ENCODE measurements at places on chromosomes 2 and 18.

DNA sequence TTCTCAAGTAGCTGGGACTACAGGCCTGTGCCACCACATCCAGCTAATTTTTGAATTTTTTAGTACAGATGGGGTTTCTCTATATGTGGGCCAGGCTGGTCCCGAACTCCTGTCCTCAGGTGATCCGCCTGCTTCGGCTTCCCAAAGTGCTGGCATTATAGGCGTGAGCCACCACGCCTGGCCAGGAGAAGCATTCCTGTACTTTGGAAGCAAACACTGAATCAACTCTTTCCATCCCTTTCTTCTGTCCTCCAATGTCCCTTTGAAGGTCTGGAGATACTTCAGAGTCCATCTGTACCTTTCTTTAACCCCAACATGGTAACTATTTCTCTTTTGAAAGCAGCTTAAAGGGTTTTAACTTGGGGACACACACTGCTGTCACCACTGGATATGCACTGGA lies 23.6 kb upstream of the MAP4K4 start:
- DNase-seq: no peak

DNA sequence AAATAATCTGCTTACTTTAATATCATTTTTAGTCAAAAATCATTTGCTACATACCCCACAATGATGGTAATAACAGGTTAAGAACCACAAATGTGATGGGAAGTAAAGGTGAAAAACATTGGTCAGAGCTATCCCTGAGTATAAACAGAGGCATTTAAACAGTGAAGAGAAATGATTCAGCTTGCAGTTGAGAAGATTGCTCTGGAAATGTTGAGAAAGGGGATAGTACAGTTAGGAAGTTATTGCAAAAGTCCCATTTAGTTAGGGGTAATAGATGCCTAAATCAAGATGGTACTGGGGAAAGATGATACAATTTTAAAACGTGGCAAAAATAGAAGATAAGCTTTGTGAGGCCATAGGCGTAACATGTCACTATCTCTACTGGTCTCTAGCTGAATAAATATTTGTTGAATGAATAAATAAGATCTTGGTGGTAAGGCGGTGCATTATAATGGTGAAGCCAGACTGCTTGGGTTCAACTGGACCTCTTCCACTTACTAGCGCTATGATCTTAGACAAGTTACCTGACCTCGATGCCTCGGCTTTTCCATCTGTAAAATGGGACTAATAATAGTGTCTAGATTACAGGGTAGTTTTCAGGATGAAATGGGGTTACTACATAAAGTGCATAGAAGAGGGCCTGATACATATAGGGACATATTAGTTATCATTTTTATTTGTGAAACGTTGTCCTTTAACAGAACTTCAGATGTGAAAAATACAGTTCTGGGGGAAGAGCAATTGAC lies 2.0 kb upstream of the BZW1 start:
- no peak for DNase-seq

DNA sequence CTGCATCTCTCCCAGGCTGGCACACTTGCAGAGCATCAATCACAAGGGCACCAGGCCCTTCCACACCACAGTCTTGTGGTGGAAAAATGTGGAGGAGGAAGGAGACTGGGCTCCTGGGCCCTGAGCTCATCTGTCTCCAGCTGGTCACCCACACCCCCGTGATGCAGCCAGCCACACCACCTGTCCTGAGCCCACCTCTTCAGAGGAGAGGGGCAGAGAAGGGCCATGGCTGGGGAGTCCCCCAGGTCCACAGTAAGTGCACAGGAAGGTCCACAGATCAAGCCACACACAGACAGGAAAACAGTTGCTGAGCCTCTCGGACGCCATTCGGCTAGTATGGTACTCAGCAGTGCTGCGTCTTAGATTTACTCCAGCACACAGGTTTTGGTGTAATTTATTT lies 203.5 kb upstream of the SALL3 start:
- DNase-seq: peak; percentile 14

- no peak for DNase-seq
These were observed 1.2 kb downstream of the SLC39A6 start for GRCh38 chr18:36127836-36128529.

GRCh38 chr2:61857224-61857623 lies 3.4 kb upstream of the FAM161A start:
- no peak for DNase-seq

DNA sequence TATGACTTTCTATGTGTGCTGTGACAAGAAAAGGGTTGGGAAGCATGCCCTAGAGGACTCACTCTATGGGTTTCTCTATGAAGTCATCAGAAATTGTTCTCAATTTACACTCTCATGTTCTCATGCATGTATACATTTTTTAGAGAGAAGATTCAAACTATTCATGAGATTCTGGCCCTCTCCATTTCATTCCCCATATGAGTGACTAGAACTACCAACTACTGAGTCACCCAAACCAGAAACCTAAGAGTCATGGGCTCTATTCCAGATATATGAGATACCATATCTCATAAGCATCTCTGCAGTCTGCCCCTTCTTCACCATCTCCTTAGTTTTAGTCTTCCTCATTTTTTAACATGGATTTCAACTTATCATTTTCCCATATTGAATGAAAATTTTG lies 87.7 kb downstream of the EXOC6B start:
- DNase-seq: no peak

DNA sequence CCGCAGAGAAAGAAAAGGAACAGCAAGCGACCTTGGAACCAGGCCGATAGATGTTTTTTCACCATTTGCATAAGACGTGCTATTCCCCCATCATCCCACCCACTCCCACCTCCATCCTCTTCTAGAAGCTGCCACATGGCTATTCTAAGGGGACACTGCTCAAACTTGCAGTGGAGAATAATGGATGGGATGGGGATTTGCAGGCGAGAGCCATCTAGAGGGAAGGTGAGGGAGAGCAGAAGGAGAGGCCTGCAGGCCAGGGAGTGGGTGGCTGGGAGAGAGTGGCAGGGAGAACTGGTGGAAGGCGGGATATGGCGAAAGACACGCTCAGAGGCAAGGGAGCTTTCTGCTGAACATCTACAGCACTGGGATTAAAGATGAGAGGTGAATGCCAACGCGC lies 84.9 kb downstream of the MAPK4 start:
- DNase-seq: no peak

DNA sequence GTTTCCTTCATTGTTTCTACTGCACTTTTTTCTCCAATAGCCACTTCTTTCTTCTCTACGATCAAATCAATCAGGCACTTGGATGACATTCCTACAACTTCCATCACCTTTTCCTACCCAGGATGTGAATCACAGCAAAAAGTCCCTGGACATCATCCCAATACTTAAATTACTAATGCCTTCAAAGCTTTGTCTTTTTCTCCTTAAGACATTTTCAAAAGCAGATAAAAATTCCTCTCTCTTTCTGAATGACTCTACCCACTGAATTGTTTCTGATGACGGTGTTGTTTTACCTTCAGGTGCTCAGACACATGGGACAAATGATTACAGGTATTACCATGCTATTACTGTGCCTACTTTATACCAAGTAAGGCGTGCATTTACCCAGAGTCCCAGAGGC lies 500.9 kb downstream of the FBXO15 start:
- DNase-seq: no peak

GRCh38 chr2:43408407-43409160 lies 182.2 kb upstream of the ZFP36L2 start:
- no peak for DNase-seq

DNA sequence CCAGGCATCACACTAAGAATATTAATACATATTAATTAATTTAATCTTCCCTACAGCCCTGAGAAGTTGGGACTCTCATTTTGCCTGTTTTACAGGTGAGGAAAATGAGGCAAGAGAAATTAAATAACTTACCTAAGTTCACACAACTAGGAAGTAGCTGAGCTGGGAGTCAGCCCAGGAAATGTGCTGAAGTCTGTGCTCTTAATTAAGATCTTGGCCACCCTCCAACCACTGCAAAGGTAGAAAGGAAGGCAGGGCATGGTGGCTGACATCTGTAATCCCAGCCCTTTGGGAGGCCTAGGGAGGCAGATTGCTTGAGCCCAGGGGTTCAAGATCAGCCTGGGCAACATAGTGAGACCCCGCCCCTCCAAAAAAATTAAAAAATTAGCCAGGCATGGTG lies 12.9 kb upstream of the MGAT4A start:
- DNase-seq: no peak

GRCh38 chr2:98608962-98609604 lies 694 bp downstream of the UNC50 start:
- DNase-seq: no peak

- no peak for DNase-seq
These were observed 709.5 kb upstream of the ACVR2A start for GRCh38 chr2:147135376-147135775.

DNA sequence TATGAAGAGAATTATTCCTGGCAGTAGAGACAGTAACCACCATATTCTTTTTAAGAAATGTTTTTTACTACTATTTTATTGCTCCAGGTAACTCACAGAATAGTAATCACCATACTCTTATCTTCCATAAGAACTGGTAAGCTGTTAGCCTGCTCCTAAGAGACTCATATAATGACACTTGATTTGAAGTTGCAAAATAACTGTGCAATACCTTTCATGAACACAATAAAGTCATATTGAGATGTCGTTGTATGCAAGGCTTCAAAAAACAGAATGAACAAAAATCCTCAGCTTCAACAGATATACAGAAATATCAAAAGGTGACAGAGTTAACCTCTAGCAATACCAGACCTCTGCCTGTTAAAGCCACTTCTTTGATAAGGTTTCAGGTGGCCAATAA lies 360.1 kb downstream of the NBAS start:
- no peak for DNase-seq

GRCh38 chr2:19900931-19901441 lies 797 bp downstream of the TTC32 start:
- DNase-seq: no peak

DNA sequence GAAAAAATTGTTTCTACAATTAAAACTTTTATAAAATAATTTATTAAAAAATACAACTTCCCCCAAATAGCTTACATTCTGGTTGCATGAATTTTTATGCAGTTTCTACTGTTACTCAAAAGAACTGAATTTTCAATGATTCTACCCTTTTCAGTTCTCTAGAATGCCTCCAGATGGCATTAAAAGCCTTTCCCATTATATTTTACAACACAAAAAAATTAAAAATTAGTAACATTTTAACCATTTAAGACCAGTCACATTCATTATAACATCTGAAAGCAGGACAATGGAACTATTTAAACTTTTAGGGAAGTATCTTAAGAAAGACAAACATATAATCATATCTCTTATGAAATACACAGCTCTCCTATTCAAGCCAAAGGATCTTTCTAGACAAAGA lies 236.0 kb upstream of the REV1 start:
- no peak for DNase-seq

DNA sequence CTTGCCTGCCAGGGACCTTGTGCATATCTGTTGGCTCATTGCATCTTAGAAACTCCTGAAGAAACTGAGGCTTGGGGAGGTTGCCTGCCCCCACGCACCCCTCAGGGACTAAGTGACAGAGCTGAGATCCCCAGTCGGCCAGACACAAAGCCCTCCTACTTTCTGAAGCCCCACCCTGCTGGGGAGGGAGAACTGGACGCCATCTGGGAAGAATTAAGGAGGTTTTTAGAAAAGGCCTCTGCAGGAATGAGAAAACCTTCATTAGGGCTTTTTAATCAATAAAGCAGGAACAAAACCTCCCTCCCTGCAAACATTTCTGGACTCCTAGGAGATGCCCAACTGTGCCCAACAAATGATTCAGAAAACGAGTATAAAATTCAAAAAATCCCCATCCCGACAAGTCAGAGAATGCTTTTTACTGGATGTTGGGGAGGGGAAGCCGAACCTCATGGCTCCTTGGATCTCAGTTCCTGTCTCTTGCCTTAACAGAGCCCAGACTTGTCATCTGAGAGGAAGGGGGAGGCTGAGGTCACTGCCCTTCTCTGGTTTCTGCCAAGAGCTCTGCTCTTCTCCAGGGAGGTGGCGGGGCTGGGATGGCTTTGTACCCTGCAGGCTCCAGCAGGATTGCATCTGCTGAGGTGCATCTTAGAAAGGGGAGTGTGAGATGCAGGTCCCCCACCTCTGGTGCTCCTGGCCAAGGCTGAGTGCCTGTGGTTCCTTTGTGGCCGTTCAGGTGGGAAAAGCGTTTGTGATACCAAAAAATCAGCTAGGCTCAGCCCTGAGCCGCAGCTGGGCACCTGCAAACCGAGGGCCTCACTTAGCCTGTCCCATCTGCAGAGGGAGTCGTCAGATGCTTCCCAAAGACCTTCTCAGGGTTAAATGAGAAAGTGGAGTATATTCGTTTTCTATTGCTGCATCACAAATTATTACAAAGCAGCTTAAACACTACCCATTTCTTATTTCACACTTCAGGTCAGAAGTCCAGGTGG lies 142.4 kb downstream of the ZFP36L2 start:
- DNase-seq: no peak

DNA sequence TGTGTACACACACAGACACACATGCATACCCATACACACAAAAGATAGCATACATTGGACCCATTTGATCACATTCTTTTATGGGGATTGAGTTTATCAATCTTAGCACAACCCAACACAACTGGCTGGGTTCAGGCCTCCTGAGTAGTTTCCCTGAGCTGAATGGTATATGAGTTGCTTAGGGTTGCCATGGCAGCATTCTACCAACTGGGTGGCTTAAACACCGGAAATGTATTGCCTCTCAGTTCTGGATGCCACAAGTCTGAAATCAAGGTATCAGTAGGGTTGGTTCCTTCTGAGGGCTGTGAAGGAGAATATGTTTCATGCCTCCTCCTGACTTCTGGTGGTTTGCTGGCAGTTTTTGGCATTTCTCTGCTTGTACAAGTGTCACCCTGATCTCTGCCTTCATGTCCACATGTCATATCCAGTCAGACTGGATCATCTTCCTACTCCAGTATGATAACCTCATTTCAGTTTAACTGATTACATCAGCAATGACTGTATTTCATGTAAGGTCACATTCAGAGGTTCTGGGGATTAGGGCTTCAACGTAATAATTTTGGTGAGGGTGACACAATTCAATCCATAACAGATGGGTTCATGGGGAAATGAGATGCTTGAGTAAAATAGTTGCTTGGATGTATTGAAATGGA lies 212.7 kb downstream of the KCNE4 start:
- no peak for DNase-seq

DNA sequence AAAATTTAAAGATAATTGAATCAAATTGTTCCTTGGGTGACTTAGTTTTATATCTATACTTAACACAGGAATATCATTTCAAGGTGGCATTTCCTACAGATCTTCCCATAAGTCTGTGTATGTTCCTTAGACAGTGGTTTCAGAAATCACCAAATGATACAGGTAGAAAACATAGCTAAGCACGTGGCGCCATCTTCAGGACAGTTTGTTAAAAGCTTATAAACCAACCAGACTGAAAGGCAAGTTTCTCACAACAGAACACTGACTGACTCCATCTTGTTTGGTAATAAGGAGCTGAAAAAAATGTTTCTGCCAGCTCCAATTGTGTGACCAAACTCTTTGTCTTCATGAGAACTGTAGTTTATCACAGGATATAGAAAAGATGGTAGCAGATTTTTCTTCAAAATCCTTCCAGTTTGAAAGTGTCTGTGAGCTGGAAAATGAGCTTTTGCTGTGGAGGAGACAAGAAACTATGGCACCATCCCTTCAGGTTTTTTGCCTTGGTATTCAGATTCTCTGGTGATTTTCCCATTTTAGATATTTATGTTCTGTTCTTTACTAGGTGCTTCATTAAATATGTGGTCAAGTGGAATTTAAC lies 34.8 kb upstream of the NEUROD1 start:
- DNase-seq: no peak

- DNase-seq: no peak
These were observed 10.1 kb upstream of the RNU4ATAC start for GRCh38 chr2:121520641-121520994.

Measured in RWPE2 (cell line).